ENCODE measurements at places on chromosomes 7 and 10.
A peak's percentile ranks its signal among the peaks of the same experiment; 100 is the strongest.

DNA sequence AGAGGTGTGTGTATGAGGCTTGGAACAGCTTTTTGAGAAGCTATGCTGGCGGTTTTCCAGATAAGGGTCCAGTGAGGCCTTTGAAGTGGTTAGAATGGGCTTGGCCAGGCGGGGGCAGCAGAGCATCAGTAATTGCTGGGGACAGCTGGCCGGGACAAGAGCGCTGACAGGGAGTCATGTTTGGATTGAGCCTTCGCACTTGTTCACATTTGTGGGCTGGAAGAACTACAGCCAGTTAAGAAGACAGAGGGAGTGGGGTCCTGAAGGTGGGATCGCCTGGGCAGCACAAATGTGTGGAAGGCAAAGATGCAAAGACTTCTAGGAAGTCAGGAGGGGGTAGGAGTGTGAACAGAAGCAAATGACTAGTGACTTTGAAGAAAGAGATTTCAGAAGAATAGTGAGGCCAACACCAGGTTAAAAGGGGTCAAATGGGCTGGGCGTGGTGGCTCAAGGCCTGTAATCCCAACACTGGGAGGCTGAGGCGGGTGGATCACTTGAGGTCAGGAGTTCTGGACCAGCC is 12.7 kb upstream of the SDHAF3 start:
- DNase-seq, result peak; percentile 80

GRCh38 chr10:15860692-15861201 is 440 bp upstream of the MINDY3 start:
- no peak for DNase-seq

DNA sequence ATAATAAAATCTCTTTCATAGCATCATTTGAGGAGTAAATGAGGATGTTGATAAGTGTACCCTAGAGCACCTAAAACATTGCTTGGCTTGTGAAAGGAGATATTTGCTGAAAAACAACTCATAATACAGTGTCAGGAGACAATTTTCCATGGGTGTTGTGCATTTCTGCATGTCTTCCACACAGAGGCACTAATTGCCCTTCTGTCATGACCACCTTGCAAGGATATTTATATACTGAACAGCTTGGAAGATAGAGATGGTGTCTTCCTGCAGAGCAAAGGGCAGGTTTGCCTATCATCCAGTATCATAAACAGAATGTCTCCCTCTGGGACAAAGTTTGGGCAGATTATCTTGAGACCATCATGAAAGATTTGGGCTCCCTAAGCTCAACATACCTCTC is 495.2 kb upstream of the LRRN3 start:
- no peak for DNase-seq

DNA sequence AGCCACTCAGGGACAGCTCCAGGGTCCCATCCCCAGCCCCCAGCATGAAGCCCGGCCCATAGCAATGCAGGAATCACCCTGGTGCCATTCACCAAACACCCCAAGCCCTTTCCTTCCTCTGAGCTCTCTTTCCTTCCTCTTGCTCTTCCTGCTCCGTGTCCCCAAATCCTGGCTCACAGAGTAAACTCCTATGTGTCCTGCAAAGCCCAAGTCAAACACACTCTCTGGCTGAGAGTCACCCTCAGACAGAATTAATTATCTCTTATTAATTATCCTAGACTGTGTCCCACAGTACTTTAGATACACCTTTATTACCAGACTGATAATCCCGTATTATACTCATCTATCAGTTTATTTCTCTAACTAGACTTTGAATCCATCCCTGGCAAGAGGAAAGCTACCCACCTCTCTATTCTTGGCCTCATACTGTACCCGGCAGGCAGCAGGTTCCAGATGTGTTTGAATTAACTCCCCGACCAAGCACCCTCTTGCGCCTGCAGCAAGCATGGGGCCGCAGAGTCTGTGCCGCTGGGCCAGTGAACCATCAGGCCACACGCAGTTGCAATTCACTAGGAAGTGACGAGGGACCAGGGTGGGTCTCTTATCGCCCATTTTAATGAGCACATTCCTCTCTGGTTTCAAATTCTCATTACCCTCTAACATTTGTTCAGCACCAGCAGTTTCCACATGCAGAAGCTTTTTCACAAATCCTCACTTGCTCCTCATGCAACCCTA is 86.7 kb downstream of the PRKAG2 start:
- DNase-seq, result no peak

- peak; percentile 2 for DNase-seq
Observed at GRCh38 chr7:94182066-94182465, 177.9 kb upstream of the BET1 start.
